ENCODE measurements at places on chromosomes 4 and X.

DNA sequence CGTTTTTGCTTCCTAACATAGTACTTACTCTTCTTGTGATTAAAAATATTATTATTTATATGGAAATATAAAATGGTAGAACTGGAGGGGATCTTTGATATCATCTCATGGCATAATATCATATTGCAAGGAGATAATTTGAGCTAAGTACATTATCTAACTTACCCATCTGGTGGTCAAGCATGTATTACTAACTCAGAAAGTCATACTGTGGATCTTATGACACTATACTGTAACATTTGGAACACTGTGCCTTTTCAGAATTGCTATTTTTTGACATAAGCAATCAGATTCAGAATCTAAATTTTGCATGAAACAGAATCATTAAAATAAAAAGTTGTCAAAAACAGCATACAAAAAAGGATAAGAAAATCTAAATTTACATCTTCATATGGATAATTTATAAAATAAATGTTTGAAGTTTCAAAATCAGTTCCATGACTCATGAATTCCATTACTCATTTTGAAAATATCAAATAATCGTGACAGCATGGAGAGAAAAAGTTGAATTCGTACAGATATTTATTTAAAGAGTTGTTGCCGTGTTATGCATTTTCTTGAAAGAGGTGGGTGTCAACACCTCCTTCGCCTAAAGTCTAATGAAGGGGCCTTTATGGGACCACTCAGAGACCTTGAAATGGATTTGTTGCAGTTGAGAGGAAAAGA lies 928.1 kb downstream of the PDHA2 start:
- DNase-seq = no peak

DNA sequence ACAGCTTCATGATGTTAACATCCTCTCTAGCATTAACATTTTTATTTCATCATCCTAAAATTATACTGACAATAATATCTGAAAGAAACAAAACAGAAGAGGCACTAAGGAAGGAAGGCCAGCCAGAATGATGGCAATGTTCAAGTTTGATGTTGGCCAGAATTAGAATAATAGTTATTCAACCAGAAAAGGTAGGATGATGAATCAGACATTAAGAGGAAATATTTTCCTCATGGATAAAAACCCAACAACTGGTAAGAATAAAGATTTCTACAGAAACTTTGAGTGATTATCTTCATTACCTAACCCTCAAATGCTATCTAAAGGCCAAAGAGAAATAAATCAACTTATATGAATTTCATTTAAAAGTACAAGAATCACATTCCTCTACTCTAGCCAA lies 105.2 kb downstream of the PDE5A start:
- no peak for DNase-seq

DNA sequence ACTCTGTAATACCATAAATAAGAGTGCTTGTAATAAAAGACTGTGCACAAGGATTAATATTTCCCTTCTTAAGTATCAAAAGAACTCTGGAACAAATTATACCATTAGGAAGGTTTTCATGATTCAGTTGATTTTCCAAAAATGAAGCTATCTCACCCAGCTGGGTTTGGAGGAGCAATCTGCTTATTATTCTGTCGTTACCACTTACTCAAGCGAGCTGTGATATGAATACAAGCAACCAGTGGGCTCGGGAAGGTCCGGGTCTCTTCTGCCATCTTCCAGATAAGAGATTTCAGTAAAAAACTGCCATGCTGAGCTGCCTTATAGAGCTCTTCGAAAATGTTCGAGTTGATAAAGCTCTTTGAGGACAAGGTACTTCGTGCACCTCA lies 15.3 kb downstream of the SMIM20 start:
- no peak for DNase-seq

- no peak for DNase-seq
These were observed 87.6 kb downstream of the LIMCH1 start for GRCh38 chr4:41625531-41625930.

DNA sequence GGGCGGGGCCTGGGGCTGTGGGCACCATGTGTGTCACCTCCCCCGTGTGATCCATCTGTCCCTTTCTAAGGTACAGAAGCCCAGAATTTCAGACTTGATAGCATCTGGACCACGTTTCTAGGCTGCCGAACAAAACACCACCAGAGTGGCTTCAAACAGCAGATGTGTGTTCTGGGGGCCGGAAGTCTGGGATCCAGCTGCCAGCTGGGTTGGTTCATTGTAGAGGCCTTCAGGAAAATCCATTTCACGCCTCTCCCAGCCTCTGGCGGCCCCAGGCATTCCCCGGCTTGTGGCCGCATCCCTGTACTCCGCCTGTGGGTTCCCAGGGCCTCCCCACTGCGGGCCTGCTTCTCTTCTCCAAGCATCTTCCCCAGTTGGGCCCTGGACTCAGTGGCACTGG lies 39.6 kb upstream of the GPR78 start:
- DNase-seq = no peak

DNA sequence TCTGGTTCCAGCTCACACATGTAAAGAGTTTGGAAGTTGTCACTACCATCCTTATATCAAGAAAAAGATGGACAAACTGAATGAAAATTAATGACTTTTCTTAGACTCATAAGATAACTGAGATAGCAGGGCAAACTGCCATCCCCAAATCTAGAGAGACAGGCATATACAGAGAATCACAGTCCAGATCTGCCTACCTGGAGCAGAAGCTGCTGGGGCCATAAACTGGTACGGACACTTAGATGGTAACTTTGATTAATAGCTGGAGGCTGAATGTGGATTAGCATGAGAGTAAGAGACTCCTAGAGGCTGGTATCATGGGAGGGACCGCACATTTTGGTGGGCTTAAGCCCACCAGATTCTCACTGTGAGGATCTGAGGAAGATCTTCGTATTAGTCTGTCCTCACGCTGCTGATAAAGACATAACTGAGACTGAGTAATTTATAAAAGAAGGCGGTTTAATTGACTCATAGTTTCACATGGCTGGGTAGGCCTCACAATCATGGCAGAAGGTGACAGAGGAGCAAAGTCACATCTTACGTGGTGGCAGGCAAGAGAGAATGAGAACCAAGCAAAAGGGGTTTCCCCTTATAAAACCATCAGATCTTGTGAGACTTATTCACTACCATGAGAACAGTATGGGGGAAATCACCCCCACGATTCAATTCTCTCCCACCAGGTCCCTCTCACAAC lies 10.8 kb upstream of the POLA1 start:
- no peak for DNase-seq

GRCh38 chr4:114911111-114911510 lies 202.3 kb downstream of the NDST4 start:
- no peak for DNase-seq

- DNase-seq = no peak
These were observed 308.4 kb upstream of the DIAPH2 start for GRCh38 chrX:96376266-96376665.

GRCh38 chr4:17613761-17614415 lies 553 bp upstream of the MED28 start:
- DNase-seq = no peak

- DNase-seq = no peak
These were observed 90.4 kb upstream of the RAB40AL start for GRCh38 chrX:102846544-102847236.

GRCh38 chrX:38929966-38930421 lies 128.7 kb downstream of the MID1IP1 start:
- DNase-seq = no peak

DNA sequence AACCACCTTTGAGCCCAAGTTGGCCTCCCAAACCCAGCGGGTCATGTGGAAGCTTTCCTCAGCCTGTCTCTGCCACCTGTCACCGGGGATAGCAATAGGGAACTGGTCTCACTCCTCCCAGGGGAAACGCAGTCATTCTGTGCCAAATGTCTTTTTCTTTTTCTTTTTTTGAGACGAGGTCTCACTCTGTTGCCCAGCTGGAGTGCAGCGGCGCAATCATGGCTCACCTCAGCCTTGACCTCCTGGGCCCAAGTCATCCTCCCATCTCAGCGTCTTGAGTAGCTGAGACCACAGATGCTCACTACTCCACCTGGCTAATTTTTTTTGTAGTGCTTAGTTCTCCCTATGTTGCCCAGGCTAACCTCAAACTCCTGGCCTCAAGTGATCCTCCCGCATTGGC lies 40.3 kb downstream of the MED28 start:
- no peak for DNase-seq
